ENCODE measurements at places on chromosomes 4 and X. TPM values are rescaled to one million over a fixed set of nuclear protein-coding genes. Genes with fewer than 3 reads are reported as not detected.

Gene TACR3
- total RNA-seq, result not detected

Gene MXRA5
- not detected for total RNA-seq

Gene GYG2
- 4.2 TPM for total RNA-seq

Gene RAB41
- total RNA-seq, result not detected

Gene HSFX2
- total RNA-seq, result not detected

Gene F11
- total RNA-seq, result not detected

All from A549 treated with DMSO at 1 μM for 4 hours (cell line).